SHP77 (cell line): ENCODE measurements at places on chromosomes 4 and X.

- DNase-seq: no peak
Observed at GRCh38 chr4:81442484-81443085, 29.1 kb downstream of the RASGEF1B start.

GRCh38 chr4:121709766-121710405 lies 13.1 kb upstream of the ANXA5 start:
- DNase-seq: no peak

- DNase-seq: no peak
Observed at GRCh38 chr4:52860361-52860760, 1.8 kb upstream of the RASL11B start.

GRCh38 chr4:1850276-1850675 lies 5.7 kb downstream of the LETM1 start:
- no peak for DNase-seq

- DNase-seq: no peak
Observed at GRCh38 chrX:102593367-102593766, 5.9 kb upstream of the ARMCX5 start.

DNA sequence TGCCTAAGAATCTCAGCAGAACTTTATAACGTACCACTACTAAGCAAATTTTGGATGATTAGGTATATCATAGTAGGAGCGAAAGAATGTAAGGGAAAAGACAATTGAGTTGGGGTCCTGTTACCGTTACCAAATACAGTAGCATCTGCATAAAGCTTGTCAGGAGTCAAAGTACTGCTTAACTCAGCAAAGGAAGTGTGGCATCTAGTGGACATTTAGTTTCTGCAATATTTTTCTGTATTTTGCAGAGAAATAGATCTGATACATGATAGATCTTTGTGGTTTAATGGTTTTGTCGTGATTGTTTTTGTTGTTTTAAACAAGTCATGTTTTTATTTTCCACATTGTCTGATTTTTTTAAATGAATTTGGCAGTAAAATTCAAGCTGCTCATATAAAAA lies 81.0 kb upstream of the SMARCAD1 start:
- DNase-seq: peak; percentile 2

DNA sequence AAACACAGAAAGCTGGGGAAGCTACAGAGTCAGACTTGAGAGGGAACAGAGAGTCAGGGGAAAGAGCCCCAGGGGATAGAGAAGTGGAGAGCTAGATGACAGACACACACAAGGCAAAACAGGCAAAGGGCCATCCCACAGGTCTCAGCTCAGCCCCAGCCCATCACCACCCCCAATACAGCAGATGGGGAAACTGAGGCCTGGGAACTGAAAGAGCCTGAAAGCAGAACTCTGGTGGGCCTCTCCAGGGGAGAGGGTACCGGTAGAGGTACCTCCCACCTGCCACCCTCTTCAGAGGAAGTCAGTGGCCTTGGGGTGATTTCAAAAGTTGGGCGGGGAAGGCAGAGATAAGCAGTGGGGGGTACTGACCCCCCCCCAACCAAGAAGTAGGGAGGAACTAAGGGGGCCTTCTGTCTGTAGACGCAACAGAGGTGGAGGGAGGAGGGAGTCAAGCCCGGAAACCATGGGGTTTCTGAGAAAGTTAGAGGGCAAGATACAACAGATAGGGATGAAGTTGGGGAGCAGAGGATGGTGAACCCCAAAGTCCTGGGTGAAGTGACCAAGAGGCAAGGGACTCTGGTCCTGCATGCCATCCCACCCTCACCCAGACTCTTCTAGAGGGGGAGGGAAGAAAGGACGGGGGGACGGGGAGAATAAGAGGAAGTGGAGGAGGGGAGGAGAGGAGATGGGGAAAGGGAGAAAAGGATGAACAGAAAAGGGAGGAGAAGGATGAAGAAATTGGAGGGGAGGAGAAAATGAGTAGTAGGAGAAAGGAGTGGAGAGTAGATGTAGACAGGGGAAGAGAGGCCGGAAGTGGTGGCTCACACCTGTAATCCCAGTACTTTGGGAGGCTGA lies 3.2 kb downstream of the GATA1 start:
- no peak for DNase-seq

DNA sequence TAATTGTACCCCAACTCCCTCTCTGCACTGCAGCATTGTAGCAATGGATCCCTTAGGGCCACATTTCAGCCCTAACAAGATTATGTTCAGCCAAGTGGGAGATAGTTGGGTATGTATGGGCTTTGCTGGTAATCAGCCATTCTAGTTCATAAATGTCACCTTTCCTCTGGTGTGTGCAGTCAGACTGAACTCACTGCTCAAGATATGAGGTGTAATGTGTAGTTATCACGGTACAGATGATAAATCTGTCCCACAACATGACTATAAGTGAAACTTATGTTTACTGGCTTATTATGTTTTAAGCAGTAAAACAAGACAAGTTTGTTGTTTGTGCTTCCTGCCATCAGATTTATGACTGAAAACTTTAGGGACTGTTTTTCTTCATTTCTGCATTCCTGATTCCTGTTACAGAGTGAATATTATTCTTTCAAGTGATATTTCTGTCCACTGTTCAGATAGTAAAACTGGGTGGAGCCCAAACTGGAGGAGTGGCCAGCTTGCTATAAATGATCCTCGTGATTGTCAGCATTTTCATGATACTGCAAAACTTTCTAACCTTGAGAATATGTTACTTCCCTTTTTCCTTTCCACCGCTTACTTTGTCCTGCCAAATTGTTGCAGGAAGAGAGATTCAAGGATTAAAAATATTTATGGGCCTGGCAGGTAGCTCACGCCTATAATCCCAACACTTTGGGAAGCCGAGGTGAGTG lies 44.9 kb downstream of the ANAPC4 start:
- DNase-seq: no peak

DNA sequence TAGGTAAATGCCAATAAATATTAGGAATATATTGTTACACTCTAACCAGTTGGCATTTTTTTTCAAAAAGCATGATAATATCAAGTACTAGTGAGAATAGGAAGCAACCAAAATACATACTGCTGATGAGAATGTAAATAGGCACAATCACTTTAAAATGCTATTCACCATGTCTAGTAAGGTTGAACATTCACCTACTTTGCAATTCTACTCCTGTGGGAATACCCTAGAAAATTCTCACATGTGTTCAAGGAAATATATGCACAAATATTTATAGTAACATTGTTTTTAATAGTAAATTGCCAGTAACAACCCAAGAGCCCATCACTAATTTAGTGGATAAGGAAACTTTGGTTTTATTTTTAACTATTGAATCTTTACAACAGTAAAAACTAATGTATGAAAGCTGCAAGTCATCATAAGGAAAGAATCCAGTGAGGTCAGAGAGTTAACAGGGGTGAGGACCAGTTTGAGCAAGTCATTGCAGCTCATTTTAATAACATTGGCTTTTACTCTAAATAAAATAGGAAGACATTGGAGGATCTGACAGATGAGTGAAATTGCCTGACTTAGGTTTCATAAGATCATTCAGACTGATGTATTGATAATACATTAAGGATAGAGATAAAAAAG lies 23.6 kb downstream of the FSTL5 start:
- DNase-seq: no peak

DNA sequence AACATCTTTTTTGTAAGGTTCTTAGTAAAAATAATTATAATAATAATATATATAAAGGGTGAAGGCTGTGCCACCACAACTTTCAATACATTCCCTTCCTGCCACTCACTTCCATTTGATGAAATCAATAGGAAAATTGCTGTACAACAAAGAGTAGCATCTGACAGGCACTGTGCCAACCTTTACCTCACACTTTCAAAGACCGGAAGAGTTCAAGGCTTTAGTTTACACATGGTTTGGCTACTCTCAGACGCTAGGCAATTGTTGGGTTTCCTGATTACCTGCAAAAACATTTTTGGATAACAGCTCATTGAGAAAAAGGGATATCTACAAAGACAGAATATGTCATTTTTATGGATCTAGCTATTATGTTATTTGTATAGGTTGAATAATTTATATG lies 5.5 kb upstream of the ING2 start:
- DNase-seq: peak; percentile 3

DNA sequence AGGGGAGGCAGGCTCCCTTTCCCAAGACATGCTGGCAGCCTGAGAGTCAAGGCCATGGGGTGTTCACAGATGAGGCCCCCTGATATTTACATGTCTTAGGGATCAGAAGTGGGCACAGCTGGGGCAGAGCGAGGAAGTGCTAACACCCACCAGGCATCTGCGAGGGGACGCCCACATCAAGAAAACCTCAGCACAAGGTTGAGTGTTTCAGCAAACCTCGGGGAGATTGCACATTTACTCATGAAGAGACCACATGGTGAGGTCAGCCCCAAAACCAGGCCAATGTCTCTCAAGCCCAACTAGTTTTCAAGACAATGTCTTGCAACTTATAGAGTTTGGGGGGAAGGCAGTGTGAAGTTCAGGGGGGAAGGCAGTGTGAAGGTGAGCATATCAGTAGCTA lies 55.2 kb downstream of the CLNK start:
- DNase-seq: no peak

DNA sequence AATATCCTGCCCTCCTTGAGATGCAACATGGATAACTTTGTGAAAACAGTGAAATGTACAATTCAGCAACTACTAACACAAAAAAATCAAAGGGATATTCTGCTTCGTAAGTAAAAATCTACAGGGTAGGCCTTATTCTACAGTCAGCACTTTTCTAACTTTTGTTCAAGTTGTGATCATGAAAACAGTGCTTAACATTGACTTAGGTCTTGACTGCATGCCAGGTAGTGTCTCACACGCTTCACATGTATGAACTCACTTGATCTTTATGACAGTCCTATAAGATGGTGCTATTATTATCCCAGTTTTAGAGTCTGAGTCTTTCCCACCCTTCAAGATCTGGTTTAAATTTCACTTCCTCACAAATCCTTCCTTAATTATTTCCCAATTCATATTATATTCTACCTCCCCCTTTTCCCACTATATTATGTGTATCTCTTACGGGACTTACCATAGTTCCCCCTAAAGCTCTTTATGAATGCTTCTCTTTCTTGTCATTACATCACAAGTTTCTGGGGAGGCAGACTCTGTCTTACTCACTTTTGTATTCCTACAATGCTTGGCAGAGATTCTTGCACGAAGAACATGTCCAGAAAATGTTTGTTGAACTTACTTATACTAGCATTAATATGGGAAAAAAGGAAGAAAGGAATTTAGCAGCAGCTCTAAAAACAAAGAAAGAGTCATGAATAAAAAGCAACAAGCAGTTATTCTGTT lies 179.8 kb downstream of the SCFD2 start:
- no peak for DNase-seq

DNA sequence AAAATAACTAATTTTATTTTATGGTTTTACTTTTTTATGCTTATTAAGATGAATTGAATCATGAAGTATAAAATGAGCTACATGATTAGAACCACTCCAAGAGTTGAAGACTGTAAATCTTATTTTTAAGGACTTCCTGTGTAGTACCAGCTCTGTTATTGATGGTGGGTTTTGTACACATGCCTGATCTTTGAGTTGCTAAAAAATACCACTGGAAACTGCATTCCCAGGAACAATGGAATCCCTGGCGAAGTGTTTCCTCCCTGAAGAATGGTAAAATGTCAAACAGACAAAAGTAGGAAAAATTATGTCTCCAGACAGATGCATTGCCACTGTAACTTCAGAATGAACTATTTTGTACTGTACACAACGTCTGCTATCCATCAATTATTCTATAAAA lies 935.4 kb upstream of the TENM3 start:
- DNase-seq: no peak

- no peak for DNase-seq
Observed at GRCh38 chr4:140834839-140835495, 78.8 kb upstream of the TBC1D9 start.
